ENCODE measurements at places on chromosomes 6 and 20.

DNA sequence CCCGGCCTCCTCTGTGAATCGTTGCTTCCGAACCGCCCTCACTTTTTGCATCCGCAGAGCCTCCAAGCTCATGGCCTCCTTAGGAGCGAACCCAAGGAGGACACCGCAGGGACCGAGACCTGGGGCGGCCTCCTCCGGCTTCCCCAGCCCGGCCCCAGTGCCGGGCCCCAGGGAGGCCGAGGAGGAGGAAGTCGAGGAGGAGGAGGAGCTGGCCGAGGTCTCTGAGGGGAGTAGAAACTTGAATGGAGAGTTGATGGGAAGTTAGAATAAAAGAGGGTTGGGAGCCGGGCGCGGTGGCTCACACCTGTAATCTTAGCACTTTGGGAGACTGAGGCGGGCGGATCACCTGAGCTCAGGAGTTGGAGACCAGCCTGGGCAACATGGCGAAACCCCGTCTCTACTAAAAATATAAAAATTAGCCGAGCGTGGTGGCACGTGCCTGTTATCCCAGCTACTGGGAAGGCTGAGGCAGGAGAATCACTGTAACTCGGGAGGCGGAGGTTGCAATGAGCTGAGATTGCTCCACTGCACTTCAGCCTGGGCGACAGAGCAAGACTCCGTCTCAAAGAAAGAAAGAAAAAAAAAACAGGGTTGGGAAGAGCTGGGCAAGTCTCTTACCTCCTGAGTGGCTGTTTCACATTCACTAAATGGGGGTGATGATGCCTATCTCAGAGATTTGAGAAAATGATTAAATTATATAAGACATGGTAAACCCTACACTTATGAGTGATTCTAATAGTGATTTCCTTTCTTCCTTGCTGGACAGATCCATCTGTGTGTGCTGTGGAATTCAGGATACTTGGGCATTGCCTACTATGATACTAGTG lies 805 bp downstream of the MSH5 start:
- peak; percentile 37 for DNase-seq

DNA sequence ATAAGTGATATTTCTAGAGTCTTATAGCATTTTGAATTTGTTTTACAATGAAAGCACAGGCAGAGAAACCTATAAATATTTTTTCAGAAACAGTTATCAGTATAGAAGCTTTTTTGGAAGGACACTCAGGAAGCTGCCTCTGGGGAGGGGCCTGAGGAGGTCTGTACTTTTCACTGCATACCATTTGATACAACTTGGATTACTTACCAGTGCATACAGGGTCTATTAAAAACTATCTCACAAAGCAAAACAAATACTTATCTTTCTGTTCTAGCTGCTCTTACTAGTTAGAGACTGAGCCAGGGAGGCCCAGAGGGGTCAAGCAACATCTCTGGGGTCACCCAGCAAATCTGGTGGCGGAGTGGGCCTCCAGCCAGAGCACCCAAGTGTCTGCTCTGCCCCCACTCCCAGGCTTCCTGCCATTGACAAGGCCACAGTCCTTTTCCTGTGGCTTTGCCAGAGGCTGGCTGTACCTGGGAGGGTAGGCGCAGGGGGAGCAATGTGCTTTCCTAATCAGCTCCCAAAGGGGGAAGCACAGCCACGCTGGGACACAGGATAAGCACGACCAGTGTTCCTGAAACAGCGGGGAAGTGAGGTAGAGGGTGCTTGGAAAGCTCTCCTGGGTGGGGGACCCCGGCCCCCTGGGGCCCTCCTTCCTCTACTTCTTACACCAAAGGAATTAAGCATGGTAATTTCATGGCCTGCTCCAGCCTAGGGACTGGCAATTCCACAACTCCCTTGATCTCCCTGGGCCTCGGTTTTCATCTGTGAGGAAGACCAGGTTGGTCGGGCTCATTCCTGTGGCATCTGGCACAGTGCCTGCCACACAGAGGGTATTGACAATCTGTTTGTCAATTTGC lies 7.8 kb downstream of the TCF15 start:
- no peak for DNase-seq

GRCh38 chr6:157592541-157592940 lies 211.6 kb downstream of the ZDHHC14 start:
- no peak for DNase-seq

GRCh38 chr6:3259491-3259958 lies 778 bp downstream of the PSMG4 start:
- peak; percentile 47 for DNase-seq

GRCh38 chr6:79812195-79812594 lies 135.2 kb downstream of the ELOVL4 start:
- no peak for DNase-seq

GRCh38 chr6:87806099-87806498 lies 104.1 kb upstream of the AKIRIN2 start:
- no peak for DNase-seq

GRCh38 chr20:41074441-41074840 lies 45.8 kb downstream of the TOP1 start:
- no peak for DNase-seq

DNA sequence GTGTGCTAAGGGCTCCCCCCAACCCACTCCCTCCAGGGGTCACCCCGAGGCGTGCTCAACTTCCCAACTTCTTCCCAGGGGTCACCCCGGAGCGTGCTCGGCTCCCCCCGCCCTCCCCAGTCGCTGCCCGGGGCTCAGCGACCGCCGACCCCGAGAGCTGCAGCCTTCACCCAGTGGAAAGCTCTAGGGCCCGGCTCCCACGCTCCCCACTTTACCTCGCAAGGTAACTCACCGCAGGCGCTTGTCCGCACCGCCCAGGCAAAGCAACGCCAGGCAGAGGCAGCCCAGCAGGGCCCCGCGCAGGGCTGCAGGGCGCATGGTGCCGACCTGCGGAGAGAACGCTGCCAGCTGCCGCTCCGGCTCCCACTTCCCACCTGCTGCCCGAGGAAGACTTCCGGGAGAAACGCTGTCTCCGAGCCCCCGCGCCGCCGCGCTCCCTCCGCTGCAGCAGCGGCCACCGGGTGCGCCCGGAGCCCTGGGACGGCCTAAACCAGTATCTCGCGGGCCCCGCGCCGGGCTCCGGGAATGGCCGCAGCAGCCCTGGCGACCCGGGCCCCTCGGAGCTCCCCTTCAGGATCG lies 396 bp downstream of the RNASET2 start:
- DNase-seq = peak; percentile 28

- DNase-seq = no peak
These were observed 88.3 kb downstream of the ANKRD60 start for GRCh38 chr20:58139849-58140786.

DNA sequence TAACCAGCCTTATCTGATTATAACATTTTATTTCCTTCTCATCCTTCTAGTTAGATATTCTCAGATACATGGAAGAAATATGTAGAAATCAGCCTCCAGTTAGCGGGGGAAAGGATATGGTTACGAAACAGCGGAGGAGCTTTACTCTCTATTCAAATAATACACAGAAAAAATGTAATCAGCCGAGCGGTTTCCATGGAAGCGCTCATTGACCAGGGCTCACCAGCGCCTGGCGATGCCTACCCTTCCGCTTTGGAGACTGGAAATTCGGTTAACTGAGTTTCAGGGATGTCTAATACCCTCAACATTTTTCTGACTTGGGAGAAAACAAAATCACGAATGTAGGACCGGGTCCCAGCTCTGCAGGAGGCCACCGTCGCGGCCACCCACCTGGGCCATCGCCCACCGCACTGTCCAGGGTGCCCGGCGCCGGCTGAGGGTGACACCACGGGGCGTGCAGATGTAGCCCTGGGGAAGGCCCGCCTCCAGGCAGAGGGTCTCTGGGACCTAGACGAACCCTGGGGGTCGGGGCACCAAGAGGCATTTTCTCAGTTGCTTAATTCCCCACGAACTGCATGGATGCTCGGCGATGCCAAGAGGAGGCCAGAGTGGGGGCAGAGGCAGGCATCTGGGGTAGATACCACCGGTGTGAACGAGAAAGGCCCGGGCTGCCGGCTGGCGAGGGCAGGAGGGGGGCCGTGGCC lies 1.7 kb downstream of the PRR18 start:
- DNase-seq = no peak

DNA sequence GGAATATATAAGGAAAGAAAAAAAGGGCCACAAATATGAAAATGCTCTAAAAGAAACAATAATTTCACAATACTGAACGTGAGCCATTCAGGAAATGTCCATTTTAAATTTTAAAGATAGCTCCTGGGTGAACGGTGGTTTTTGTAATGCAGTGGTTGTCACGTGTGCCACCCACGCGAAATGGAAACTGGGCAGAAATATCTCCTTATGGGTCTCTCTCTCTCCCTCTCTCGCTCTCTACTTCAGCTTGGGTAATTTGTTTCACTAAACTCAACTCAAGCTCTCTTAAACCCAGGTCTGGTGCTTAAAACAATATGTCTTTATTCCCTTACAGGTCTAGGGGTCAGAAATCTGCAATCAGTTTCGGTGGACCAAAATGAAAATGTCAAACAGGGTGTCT lies 150.8 kb downstream of the OR2B2 start:
- DNase-seq = no peak

GRCh38 chr6:88899569-88900316 lies 63.7 kb downstream of the RNGTT start:
- DNase-seq = no peak

GRCh38 chr20:45452238-45452637 lies 17.3 kb upstream of the WFDC2 start:
- no peak for DNase-seq

DNA sequence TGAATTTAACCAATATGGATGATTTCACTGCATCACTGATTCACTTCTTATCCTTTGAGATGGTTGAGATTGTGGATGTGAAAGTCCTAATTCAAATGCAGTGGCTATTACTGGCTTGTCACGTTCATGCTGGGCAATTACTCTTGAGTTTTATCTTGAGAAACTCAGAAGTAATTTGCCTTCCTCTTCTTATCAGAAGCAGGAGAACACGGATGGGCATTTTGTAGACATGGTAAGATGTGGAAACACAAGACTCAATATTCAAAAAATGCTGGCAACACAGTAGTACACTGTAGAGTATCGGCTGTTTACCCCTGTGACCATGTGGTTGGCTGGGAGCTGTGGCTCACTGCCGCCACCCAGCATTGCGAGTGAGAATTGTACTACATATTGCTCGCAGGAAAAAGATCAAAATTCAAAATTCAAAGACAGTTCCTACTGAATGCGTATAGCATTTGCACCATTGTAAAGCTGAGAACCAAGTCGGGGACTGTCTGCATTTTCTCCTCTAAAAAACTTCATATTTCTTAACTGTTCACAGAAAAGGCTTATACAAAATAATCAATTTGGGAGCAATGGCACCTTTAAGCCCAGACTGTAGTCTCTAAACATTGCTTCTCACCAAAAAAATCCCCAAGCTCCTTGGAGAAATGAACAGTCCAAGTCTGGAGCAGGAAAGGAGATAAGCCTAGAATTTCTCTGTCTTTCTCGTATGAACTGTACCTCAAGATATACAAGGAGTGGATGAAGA lies 61.9 kb upstream of the ELOVL5 start:
- peak; percentile 54 for DNase-seq

GRCh38 chr20:13085275-13085674 lies 76.5 kb downstream of the SPTLC3 start:
- DNase-seq = no peak

- DNase-seq = no peak
These were observed 183.2 kb downstream of the SYNE1 start for GRCh38 chr6:152454003-152454402.

- DNase-seq = peak; percentile 58
These were observed 8.0 kb upstream of the BCAS1 start for GRCh38 chr20:54078296-54078984.

- no peak for DNase-seq
These were observed 52.8 kb downstream of the RIPOR2 start for GRCh38 chr6:24882835-24883555.

- no peak for DNase-seq
These were observed 38.8 kb upstream of the FOXA2 start for GRCh38 chr20:22623211-22623610.

- peak; percentile 65 for DNase-seq
These were observed 27.8 kb downstream of the SLC23A2 start for GRCh38 chr20:4973330-4974097.

DNA sequence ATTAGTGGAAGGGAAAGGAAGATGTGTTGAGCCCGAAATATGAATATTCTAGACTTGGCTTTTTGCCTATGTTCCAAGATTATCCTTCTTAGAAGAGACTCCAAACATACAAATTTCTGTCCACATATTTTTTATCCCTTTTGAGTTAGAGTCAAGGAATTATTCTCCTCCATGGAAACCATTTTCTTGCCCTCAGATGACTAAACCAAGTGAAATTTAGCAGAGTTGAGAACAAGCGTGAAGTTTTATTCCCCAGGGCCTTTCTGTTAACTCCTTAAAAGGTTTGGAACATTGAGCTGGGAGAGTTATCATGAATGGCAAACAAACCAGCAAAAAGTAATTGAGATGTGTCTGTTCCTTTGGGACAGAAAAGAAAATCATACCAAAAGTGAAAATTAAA lies 286.1 kb upstream of the PLCB4 start:
- DNase-seq = no peak

- DNase-seq = no peak
These were observed 554.7 kb upstream of the HS3ST5 start for GRCh38 chr6:114897536-114897935.

- no peak for DNase-seq
These were observed 32.3 kb upstream of the PLEKHG1 start for GRCh38 chr6:150567380-150567779.

- no peak for DNase-seq
These were observed 7.8 kb upstream of the DOK5 start for GRCh38 chr20:54467622-54468021.

Measured in activated CD4-positive, alpha-beta T cell treated with anti-CD3 and anti-CD28 coated beads, Interleukin-2, amount 50 U/mL, for 16 hours (primary cell).